ENCODE measurements at places on chromosomes 5 and 9.

- no peak for DNase-seq
Observed at GRCh38 chr9:76516871-76517270, 57.9 kb downstream of the GCNT1 start.

DNA sequence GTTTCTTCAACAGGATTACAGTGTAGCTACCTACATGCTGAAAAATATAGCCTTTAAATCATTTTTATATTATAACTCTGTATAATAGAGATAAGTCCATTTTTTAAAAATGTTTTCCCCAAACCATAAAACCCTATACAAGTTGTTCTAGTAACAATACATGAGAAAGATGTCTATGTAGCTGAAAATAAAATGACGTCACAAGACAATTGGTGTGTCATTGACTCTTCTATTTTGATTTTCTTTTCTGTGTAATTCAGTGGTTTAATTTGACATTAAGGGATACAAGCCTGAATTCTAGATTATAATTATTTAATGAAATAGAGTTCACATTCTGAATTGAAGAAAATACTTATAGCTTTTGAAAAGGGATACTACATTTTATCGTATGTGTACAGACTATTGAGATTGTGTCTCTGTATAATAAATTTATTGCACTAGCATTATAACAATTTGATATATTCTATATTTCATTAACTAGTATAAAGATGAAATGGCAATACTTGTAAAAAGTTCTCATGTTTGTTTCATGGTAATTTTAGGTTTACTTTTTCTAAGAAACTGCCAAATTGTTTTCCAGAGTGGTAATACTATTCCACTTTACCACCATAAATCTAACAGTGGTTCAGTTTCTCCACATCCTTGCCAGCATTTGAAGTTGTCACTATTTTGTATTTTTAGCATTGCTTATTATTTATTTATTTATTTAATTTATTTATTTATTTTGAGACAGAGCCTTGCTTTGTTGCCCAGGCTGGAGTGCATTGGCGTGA lies 18.7 kb downstream of the ANXA1 start:
- no peak for DNase-seq

DNA sequence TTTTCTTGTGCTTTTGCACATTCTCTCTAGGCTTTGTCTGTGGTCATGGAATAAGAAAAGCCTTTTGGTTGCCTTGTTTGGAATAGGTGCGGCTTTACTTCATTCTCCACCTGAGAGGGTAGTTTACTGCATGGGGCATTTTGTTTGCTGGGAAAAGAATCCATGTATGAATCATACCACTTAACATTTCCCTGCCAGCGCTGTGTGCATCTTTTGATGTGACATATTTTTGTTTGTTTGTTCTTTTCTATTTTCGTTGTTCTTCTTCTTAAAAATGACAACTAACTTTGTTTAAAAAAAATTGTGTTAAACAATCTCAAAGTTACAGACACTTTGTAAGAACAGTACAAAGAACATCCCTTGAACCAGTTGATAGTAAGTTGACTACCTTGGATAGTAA lies 113.2 kb downstream of the GCNT1 start:
- no peak for DNase-seq

DNA sequence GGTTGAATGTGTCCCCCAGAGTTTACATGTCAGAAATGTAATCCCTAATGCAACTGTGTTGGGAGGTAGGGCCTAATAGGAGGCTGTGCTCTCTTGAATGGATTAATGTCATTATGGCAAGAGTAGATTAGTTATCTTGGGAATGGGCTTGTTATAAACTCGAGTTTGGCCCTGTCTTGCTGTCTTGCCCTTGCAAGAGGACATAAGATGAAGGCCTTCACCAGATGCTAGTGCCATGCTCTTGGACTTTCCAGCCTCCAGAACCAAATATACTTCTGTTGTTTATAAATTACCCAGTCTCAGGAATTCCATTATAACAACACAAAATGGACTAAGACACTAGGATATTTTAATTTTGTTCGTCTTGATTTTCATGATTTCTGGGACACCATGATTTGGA lies 5.4 kb downstream of the PIK3R1 start:
- DNase-seq = no peak

DNA sequence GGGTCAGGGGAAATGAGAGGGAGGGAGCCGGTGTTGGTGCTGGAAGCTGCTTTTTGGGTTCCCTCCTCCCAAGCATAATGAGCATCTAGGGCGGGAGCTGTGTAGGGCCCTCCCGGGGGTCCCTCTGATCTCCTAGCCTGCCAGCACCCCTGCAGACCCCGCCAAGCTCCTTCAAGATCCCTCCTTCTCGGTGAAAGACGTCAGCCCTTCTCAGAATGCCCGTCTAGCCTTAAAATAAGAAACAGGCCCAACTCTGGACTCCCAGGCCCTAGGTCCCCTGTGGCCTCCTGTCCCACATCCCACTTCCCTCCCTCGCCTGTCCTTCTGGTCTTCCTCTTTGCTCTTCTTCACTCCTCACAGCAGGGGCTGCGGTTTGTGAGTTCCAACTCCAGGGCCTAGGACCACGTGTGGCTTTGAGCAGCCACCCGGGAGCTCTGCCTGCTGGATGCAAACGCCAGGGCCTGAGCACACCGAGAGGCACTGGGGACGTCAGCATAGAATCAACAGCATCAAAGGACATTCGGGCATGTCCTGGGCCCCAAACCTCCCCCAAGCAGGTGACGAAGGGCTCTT lies 8.8 kb upstream of the SCGB3A1 start:
- DNase-seq = no peak

- no peak for DNase-seq
Observed at GRCh38 chr9:8255850-8256249, 456.3 kb upstream of the DMAC1 start.

GRCh38 chr9:15160673-15161072 lies 146.3 kb downstream of the TTC39B start:
- peak; percentile 48 for DNase-seq

GRCh38 chr9:89621676-89622075 lies 16.9 kb downstream of the GADD45G start:
- no peak for DNase-seq

DNA sequence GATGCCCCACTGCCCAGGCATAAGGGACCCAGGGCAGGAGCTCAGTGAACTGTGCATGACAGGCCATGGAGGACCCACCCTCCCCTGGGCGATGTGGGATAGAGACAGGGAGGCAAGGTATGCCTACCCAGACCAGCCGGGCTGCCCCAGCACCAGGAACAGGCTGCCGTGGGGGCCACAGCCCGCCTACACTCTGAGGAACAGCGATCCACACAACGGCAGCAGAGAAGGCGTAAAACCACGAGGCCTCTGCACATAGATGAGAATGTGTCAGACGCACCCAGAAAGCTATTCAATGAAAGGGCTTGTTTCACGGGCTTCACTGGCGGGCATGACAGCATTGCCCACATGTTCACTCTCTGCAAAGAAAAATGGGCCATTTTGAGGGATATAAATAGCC lies 49.5 kb downstream of the SEMA4D start:
- DNase-seq = no peak

DNA sequence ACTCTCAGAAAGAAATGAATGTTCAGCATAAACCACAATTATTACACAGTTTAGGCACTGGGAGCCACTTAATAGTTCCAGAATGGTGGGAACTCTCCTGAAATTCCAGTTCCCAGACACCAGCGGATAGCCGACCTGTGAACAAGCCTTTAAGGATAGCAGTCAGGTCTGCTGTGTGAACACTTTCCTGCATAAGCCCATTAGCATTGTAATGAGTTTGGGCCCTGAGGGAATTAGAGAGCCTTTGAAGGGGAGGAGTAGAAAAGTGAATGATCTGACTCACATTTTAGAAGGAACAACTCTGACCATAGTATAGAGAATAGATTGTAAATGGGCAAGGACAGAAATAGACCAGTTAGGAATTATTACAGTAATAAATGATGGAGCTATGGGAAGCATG lies 189.1 kb downstream of the ADGRV1 start:
- no peak for DNase-seq

DNA sequence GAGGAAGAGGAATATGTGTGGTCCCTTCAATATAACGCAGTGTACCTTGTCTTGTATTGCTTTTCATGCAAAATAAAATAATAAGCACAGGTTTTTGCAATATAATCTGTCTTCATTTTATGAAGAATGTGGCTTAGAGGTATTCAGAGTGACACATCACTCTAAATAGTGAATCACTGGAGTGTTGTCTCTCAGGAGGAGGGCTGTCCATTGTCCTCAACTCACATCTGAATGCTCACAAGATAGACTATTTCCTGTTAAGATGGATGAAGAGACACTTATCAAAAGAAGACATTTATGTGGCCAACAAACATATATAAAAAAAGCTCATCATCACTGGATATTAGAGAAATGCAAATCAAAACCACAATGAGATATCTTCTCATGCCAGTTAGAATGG lies 1147.5 kb upstream of the C9orf72 start:
- no peak for DNase-seq

DNA sequence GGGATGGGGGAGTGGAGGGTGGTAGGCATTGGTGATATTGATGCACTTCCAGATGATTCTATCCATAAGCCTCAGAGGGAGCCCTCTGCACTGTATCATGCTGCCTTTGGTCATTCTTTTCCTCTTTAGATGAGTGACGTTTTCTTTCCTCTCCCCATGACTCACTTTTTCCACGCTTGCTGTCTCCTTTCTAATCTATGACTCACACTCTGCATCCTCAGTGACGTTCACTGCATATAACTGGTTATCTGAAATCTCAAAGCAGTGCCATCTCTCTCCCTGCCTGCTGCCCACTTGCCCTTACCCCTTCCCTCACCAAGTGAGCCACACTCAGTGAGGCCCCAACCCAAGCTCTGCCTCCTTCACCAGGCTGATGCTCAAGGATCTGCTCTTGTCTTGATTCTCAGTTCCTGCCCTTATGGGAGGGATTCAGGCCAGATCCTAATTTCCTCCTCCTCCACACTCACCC lies 31.6 kb downstream of the PTGS1 start:
- DNase-seq = peak; percentile 98

DNA sequence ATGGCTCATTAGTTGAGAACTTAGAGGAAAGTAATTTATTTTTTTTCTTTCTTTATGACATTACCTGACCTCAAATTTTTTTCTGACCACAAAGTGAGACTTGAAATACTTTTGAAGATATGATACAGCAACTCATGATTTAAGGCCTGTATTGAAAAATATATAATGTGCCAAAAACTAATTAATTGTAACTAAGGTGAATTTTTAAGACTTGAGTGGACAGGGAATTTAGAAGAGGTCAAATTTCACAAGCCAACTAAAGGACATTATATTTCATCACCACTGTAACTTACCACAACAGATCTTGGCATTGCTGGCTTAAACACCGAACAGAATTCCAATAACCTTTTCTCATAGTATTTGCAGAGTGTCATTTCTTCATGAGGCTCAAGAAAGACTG lies 1.8 kb downstream of the CCNH start:
- DNase-seq = peak; percentile 86

- no peak for DNase-seq
Observed at GRCh38 chr5:16518606-16519005, 53.0 kb upstream of the ZNF622 start.

GRCh38 chr9:109894921-109895758 lies 115.1 kb downstream of the PALM2AKAP2 start:
- peak; percentile 79 for DNase-seq

DNA sequence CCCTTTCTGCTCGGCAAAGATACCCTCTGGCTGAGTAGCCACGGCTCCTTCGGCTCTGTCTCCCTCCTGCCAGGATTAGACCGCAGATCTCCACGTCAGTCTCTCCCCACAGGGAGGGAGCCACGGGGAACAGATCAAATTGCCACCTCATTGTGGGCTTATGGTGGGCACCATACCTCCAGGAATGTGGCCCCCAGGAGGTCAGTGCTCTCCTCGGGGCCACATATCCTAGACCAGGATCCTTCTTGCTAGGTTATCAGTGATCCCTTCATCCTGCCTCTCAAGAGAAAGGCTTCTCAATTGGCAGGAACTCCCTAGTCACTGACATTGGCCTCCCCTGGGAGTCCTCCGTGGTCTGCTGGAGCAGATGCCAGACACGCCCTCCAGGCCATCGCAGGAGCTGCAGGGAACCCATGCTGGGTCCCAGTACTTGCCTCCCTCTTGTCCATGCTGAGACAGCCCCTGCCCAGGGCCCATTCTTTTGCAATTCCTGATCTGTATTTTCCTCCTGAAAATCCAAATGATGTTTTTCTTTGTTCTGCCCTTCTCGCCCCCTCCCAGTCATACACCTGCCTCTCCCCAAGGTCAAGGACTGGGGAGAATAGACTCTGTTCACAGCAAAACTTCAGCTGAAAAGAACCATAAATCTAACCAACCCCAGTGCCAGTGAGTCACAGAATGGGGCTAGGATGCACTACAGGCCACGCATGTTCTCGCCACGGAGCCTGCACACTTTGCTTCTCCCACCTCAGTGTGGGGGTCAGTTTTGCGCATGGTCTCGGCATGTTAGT lies 31.6 kb upstream of the ENHO start:
- DNase-seq = no peak

DNA sequence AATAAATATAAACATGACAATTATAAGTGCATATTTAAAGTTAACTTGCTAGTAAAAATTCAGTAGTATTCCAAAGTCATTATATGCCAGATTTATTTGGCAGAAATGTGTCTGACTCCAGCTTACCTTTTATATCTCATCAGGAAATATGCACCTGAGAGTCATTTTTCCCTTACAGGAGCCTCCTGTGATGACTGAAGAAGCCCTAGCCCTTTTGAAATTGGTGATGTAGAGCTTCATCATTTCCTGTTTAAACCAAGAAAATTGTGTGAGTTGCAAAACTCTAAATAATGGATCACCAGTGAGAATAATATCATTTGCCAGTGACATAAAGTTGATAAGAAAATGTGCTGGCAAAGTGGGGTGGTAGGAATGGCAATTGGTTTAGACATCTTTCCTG lies 42.1 kb upstream of the CTNND2 start:
- DNase-seq = no peak

DNA sequence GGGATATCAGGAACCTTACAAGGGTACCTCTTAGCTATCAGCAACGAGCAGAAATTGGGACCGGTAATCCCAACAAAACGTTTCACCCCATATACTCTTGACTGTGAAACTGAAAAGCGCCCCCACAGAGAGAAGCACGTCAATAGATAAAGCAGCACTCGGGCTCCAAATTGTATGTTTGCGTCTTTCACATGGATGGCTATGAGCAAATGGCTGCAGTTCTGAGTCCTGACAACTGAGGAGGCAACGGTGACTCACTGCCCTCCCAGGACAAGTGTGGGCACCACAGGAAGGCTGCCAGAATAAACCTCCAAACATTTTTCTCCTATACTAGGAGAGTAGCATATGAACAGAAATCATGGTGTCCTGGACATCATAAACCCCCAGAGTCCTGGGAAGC lies 36.6 kb downstream of the SEMA4D start:
- peak; percentile 57 for DNase-seq

- DNase-seq = no peak
Observed at GRCh38 chr5:10085185-10085584, 164.5 kb downstream of the ATPSCKMT start.

GRCh38 chr5:161261668-161262323 lies 284.7 kb downstream of the GABRB2 start:
- DNase-seq = no peak

- DNase-seq = no peak
Observed at GRCh38 chr9:72188232-72188631, 39.0 kb downstream of the GDA start.

- no peak for DNase-seq
Observed at GRCh38 chr9:98642661-98643312, 65.9 kb downstream of the GABBR2 start.

All from cardiac fibroblast (primary cell).